ENCODE measurements at places on chromosomes 2 and 18.

GRCh38 chr18:14933964-14934363, 186.0 kb downstream of the ANKRD30B start:
- DNase-seq, result no peak

DNA sequence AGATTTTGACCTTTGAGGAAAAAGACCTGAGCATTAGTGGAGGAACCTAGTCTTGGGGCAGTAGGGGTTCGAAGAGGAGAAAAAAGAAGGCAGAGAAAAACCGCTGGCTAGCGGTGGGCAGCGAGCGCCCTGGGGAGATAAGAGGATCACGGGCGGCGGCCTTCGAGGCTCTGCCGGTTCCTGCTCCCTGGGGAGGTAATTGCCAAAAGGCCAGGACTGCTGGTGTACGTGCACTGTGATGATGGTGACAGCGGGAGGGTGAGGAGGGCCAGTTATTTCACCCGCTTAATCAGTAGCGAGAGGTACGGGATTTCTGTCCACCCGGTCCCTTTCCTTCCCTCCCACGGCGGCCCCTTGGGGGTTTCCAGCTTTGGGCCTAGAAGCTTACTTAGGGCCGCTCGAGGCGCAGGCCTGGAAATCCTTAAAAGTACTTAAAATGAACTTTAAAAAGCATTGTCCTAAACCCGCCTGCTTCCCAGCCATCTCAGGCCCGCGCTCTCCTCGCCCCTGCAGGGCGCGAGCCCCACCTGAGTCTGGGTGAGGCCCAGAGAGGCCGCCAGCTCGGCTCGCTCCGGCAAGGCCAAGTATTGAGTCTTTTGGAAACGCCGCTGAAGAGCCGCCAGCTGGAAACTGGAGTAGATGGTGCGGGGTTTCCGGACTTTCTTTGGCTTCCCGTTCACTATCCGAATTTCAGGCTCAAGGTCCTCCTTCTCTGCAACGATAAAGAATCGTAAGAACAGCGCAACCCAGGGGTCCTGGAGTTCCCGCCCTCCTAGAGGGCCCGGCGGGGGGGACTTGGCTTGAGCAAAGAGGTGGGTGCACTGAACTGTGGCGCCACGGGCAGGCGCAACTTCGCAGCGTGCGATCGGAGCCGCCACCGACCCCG, 1.5 kb downstream of the DLX2 start:
- no peak for DNase-seq

GRCh38 chr2:173286153-173286809, 68.4 kb upstream of the CDCA7 start:
- no peak for DNase-seq

GRCh38 chr2:57696016-57696415, 350.6 kb upstream of the VRK2 start:
- no peak for DNase-seq

- DNase-seq, result no peak
These were observed 75.2 kb upstream of the TSPYL6 start for GRCh38 chr2:54330926-54331835.
